ENCODE measurements at places on chromosomes 3 and 15. TPM values are rescaled to one million over a fixed set of nuclear protein-coding genes. Genes with fewer than 3 reads are reported as not detected.

SLC35G2 gene
- 8.0 TPM for total RNA-seq

- peak; percentile 51 for DNase-seq
These were observed 47.9 kb upstream of the ITGA11 start for GRCh38 chr15:68479870-68480269.

DNA sequence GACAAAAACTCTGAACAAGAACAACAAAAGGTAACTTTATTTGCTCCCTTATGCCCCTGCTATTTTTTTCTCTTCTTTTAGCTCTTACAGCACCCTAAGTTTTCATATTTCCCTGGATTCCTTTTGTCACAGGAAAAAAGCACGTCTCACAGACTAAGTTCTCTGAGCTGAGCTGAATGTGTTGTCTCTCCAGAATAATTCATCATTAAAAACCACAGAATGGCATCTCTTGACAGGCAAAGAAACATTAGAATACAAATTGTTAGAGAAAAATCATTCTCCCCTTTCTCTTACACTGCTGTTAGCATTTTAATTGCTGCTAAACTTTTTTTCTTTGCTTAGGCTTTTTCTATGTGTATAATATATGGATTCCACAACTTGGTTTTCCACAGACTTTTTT lies 48.7 kb upstream of the SECISBP2L start:
- DNase-seq: no peak

- DNase-seq: no peak
These were observed 5.2 kb downstream of the MCTP2 start for GRCh38 chr15:94236608-94237007.

GRCh38 chr15:97566961-97567360 lies 393.5 kb upstream of the ARRDC4 start:
- no peak for DNase-seq

DNA sequence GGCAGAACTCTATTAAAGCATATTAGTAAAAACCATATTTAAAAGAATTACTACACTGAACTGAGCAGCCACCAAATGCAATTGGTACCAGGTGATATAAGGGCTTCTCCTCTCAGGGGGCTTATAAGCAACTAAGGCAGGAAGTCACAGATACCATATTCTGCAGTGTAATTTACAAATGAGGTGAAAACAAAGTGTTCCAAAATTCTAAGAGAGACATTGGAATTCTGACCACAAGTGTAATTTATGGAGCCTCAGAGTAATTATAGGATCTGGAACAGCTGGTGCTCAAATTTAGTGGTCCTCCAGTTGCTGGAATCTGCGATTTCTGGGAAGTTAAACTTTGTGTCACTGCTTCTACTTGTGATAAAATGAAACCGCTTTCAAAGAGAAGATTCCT lies 3.1 kb upstream of the NR1I2 start:
- DNase-seq: no peak

DNA sequence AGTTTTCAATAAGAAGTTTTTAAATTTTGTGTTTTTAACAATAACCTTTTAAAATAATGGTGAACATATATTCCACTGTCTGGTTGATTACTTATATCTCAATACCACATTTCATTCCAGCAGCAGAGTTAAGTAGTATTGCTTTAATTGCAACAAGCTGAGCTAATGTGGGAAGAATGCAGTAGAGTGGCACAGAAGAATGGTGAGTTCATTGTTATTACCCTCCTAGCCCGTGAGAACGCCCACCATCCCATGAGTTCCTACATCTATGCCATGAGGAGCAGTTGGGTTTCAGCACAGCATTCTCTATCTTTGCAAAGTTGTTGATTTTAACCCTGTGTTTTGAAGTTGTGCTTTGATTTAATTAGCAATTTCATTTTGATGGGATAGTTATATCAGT lies 17.8 kb upstream of the NR2E3 start:
- peak; percentile 80 for DNase-seq

SH2D7 gene
- not detected for total RNA-seq

ARL13B gene
- 18.1 TPM for total RNA-seq

GOLGA6L10 gene
- 1.4 TPM for total RNA-seq

GRCh38 chr3:5238545-5238944 lies 51.0 kb downstream of the EDEM1 start:
- DNase-seq: no peak

GRCh38 chr15:101121511-101122090 lies 130.2 kb downstream of the CHSY1 start:
- DNase-seq: peak; percentile 89

- DNase-seq: no peak
These were observed 6.2 kb upstream of the MAP1A start for GRCh38 chr15:43511012-43511885.

PIGZ gene
- 2.9 TPM for total RNA-seq

CMC1 gene
- 5.8 TPM for total RNA-seq

DNA sequence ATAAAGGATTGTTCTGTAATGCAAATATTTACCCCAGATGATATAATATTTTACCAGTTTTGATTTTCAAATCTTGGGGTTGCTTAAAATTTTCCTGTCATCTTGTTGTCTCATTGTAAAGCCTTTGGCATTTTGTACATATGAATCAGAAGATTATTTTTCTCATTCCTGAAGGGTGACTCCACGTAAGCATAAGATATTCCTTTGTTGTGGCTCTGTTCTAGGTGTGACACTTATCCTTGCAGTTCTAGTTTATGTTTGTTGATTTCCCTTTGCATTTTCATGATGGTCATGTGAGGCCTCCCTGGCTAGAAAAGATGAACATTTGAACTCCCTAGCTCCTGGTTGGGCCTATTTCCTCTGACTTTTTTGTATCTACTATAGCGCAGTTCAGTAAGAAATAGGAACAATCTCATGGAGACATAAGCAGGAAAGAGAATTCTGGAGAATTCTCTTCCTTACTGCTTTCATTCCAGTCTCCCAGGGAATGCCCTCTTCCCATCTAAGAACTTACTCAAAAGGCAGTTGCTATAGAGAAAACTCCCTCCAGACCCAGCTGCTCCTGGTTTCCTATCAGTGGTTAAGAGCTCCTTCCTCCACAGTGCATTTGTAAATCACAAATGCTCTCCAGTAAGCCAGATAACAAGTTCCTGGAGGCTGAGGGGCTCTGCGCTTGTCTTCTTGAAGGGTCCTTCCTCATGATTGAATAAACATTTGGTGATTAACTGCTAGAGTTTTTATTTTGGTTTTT lies 124.7 kb downstream of the WNT5A start:
- DNase-seq: no peak

CX3CR1 gene
- under 0.01 TPM for total RNA-seq

GRCh38 chr15:24607636-24608035 lies 67.9 kb upstream of the NPAP1 start:
- DNase-seq: no peak

SLC22A13 gene
- 0.29 TPM for total RNA-seq

ARIH2 gene
- 69.1 TPM for total RNA-seq

DNA sequence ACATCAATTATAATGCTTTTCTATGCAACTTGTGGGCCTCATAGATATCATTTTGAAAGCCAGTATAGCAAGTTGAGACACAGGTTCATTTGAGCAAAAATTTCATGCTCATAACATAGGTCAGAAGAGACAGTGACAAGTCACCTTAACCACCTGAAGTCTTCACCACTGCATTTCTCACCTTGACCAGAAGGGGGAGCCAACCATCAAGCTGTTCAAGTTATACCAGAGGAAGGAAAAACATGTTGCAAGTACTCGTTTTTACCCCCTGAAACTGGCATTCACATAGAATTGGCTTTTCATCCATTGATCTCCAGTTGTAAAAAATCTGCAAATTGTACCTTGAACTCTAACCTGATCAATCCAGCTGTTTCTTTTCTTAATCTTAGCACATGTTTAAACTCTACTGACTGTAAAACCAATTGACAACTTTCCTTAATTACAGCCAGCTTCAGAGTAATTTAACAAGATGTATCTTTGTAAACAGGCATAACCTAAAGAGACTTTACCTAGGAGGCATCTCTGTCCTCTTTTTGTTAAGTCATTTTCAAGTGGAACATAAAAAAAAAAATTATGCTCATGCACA lies 1.4 kb downstream of the LMOD3 start:
- no peak for DNase-seq

MASP1 gene
- total RNA-seq: 1.2 TPM

DNA sequence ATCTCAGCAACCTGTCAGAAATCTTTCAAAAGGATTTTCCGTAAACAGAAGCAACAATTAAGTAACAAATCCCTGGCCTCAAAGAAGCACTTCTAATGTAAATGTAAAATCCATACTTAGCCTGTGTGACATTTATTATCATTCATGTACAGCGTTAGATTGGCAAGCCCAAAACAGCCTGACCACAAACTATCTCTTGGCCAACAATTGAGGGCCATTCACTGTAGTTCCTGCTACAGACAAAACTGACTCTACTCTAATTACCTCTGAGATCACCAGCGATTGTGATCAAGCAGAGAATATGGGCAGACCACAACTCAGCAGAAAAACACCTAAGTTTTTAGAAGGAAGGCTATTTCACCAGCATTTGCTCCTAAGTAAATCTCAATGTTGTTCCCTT lies 9.2 kb downstream of the SHQ1 start:
- no peak for DNase-seq

DNA sequence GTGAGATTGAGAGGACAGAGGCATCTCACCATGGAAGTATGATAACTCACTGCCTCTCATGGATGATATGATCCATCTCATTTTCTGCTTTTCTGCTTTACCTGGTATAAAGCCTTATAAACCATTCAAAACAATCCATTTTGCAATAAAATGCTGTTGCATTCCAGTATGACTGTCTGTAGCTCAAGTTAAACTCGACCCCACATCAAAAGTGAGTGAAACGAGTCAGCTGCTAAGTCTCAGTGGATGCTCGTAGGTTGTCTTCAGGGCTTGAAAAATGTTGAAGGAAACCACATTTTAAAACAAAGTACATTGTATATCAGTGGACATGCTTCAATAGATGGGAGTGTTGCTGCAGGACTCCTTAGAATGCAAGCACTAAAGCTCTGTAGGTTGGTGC lies 839.0 kb downstream of the TUSC7 start:
- DNase-seq: no peak

DNA sequence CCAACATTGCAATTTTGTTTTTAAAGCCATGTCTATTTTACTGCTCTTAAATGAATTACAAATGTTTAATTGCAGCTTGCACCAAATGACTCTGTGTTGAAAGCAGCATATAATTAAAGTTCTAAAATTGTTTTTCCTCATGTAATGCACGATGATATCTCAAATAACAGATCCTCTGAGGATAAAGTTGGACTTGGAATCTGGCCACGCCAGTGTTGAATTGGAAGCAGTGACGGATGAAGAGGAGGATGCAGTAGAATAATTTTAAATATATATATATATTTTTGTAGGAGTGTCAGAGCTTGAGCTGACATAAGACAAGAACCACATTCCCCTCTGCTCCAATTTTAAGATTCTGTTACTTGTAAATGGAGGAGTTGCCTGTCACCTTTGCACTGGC lies 406.6 kb upstream of the DPPA4 start:
- no peak for DNase-seq

DNA sequence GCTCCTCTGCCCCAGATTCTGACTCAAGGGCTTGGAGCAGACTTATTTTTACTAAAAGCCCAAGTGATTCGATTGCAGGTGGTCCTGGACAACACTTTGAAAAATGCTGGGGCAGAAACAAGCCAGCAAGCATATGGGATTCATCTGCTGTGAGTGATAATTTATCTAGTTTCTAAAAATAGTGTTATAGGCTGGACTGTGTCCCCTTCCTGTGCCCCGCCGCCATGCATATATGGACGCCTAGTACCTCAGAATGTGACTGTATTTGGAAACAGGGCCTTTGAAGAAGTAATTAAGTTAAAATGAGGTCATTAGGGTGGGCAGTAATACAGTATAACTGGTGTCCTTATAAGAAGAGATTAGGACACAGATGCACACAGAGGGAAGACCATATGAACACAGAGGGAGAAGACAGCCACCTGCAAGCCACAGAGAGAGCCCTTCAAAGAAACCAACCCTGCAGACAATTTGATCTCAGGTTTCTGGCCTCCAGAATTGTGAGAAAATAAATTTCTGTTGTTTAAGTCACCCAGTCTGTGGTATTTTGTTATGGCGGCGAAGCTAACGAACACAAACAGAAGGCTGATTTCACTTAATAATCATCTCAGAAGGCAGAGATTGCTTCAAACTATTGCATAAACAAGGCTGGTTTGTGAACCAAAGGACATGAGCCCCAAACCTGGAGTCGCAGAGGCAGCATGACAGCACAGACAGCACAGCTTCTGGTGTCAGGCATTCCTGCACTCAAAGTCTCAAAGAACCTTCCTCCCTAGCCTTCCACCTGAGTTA lies 59.1 kb downstream of the CCNL1 start:
- DNase-seq: no peak

GRK7 gene
- not detected for total RNA-seq

STAC gene
- total RNA-seq: 6.5 TPM

- DNase-seq: no peak
These were observed 229.5 kb downstream of the CHL1 start for GRCh38 chr3:426072-426471.

- DNase-seq: peak; percentile 87
These were observed 30.1 kb downstream of the CFAP161 start for GRCh38 chr15:81163961-81164800.

GRCh38 chr3:66378256-66378655 lies 122.6 kb downstream of the LRIG1 start:
- no peak for DNase-seq

GRCh38 chr3:78112291-78113010 lies 1072.6 kb downstream of the ROBO2 start:
- DNase-seq: no peak

CILP gene
- under 0.01 TPM for total RNA-seq
